ENCODE measurements at places on chromosomes 16 and 17.

DNA sequence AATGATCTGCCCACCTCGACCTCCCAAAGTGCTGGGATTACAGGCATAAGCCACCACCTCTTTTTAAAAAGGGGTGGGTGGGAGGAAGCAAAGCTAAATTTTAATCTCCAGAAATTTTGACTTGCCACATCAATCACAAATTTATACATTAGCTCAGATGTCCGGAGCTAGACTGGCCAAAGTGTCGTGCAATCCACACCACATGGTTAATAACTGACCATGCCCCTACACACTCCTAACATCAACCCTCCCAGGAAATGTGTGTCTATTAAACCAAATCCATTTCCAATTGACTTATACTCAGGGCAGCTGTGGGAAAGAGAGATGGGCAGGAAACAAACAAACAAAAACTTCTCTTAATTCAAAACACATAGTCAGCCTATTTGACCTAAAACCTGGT lies 29.9 kb downstream of the SMURF2 start:
- DNase-seq = no peak

DNA sequence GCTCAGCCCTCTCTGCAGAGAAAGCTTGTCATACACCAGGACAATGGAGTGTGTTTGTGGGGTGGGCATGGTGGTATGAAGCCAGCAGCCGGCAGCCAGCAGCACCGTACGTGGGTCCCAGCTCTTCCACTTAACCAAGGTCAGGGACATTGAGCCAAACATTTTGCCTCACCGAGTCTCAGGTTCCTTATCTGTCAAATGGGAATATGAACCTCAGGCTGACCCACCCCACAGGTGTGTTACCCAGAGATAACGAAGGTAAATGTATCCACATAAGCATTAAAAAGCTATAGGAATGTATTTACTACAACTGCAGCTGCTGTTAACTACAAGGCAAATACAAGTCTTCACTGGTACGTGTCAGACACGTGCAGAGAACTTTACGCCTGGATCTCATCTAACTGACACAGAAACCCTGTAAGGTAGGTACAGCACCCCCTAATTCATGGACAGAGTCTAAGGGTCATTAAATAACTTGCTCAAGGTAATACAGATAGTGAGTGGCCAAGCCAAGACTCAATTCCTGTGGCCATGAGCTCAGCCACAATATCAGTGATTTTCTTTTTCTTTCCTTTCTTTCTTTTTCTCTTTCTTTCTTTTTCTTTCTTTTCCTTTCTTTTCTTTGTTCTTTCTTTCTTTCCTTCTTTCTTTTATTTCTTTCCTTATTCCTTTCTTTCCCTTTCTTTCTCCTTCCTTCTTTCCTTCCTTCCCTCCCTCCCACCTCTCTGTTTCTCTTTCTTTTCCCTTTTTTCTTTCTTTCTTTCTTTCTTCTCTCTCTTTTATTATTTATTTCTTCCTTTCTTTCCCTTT lies 990 bp downstream of the SLC5A11 start:
- no peak for DNase-seq

DNA sequence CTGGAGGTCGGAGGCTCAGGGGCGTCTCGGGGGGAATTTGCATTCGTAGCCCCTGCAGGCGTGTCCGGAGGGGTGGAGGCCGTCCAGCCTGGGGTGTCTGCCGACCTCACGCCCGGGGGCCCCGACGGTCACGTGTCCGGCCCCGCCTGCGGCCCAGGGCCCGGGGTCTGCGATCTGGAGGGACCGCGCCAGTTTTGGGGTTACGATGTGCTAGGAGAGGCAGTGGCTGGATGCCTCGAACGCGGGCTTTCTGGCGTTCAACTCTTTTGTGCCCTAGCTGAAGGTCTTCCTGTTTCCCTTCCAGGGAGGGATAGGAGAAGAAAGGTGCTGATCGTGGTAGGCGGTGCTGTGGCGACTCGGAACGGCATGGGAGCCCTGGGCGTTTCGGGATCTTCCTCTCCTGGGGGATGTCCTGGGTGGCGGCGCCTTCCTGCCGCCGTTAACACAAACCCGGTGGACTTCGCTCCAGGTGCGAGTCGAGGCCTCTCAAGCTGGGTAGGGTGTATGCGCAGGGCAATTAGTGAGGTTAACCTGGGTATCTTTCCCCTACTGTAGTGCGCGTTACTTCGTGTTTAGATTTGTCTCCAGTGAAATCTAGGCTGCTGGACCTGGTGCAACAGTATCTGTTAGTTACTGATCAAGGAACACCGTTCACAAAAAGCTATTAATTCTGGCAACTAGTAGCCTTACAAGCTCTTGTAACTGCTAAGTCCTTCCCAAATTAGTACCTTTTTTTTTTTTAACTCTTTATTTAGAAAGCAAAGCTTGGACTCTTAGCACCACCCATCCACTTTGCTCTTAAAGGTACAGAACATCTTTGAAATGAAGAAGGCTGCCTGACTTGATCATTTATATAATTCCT lies 1.3 kb downstream of the AKAP1 start:
- DNase-seq = no peak

DNA sequence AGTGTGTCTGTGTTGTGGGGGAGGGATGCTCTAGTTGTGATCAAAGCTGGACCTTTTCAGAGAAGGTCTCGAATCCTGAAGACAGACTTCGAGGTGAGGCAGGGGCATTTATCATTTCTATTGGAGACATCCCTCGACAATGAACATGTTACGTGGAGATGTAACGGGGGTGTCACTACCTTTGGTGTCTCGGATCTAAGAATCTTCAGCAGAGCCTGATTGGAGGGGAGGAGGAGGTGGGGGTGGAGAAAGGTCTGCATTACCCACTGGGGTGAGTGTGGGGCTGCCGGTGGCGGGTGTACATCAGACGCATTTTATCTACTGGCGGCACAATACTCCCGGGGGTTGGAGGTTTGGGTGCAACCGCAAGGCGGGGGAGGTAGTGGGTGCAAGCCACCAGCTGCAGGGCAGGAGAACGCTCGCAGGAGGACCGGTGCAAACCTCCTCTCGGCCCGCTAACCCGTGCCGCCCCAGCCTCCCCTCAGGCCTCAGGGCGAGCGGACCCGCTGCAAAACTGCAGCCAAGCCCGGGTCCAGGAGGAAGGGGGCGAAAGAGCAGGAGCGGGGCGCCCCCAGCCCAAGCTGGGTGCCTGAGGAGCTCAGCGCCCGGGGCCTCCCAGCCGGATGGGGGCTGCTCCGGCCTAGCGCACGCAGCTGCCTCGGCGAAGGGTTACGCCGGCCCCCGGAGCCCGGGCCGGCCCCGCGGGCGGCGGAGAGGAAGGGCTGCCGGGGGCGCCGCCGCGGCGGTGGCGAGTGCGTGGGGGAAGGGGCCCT lies 735 bp downstream of the ZNF652 start:
- DNase-seq = peak; percentile 3

DNA sequence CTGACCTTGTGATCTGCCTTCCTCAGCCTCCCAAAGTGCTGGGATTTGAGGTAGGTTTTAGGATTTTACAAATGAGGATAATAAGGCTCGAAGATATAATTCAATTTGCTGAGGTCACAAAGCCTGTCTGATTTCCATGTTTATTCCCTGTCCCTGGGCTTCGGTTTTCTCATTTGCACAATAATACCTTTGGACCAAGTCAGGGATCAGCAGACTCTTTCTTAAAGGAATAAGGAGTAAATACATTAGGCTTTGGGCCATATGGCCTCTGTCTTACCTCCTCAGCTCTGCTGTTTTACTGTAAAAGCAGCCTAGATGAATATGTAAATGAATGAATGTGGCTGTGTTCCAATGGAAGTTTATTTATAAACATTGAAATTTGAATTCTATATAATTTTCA lies 442.8 kb downstream of the HS3ST4 start:
- DNase-seq = no peak

- peak; percentile 12 for DNase-seq
Observed at GRCh38 chr17:47324224-47325020, 667 bp downstream of the EFCAB13 start.

- DNase-seq = peak; percentile 16
Observed at GRCh38 chr17:57442914-57443571, 186.7 kb downstream of the MSI2 start.

- DNase-seq = no peak
Observed at GRCh38 chr16:19894586-19894985, 9.9 kb upstream of the GPRC5B start.

DNA sequence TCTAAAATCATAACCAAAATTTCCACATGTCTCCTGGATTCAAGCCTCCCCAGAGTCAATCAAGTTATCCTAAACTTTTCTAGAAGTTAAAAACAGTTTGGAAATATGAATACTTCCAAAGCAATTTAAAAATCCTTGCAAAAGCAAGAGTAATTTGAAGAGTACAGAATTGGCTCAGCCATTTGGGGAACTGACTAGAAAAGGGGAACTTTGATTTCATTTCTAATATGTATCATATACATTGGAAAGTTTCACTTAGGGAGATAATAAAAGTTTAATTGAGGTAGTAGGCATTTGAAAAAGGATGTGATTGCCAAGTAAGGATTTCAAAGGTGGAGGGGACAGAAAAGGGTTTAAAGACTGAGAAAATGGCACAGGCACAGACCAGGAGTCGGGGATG lies 9.0 kb upstream of the SLFN12L start:
- DNase-seq = no peak
